ENCODE measurements at places on chromosomes 12 and 14.

- DNase-seq: no peak
These were observed 326.6 kb upstream of the PRICKLE1 start for GRCh38 chr12:42916143-42916542.

- no peak for DNase-seq
These were observed 64.5 kb downstream of the GALNT16 start for GRCh38 chr14:69324341-69324931.

- no peak for DNase-seq
These were observed 78.6 kb downstream of the CEP128 start for GRCh38 chr14:80862983-80863382.

DNA sequence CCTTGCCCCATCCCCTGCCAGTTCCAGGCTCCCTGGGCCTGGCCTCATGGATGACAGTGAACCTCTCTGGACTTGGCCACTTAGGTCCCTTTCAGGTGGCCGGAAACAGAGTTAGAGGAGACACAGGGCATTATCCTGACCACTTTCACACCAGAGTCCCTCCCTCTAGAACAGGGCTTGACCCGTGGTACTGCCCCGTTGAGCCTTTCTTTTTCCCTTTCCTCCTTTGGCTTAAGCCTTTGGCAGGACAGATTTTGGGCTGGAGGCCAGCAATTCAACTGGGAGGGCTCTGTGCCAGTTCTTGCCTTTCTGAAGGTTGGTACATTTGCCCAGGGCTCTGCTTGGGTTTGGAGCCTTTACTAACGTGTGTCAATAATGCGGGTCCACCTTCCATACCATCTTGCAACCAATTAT, 22.8 kb downstream of the TPCN1 start:
- DNase-seq: no peak

GRCh38 chr14:22448035-22448904, 140.8 kb downstream of the DAD1 start:
- DNase-seq: no peak

DNA sequence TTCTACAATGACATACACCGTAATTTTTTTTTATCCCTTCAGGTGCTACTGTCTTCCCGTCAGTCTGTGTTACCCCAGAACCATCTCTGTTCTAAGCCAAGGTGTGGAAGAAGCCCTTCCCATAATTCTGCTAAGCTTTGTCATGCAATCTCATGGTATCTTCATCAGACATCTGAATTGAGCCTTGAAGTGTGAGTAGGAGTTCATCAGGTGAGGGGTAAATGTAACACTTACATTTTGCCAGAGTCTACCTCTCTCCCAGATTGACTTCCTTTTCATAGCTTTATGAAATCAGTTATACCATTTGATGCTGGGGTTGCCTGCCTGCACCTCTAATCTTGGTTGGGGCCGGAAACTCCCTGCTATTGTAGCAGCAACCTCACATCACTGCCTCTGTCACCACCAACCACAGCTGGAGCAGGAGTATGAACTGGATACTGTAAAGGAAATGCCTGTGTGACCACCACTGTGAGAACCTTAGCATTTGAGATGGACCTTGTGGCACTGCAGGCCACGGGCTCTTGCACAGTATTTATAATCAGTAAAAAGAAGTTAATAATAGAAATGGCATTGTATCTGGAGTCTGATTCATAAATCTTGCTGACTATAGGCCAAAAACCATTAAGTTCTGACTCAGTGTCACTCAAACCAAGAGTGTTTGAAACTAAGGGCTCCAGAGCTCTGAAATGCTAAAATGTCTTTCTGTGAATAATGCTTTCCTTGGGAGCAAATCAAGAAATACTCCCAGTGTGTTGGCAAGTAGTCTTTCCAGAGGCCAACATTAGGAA, 58.7 kb upstream of the STK38L start:
- peak; percentile 48 for DNase-seq

DNA sequence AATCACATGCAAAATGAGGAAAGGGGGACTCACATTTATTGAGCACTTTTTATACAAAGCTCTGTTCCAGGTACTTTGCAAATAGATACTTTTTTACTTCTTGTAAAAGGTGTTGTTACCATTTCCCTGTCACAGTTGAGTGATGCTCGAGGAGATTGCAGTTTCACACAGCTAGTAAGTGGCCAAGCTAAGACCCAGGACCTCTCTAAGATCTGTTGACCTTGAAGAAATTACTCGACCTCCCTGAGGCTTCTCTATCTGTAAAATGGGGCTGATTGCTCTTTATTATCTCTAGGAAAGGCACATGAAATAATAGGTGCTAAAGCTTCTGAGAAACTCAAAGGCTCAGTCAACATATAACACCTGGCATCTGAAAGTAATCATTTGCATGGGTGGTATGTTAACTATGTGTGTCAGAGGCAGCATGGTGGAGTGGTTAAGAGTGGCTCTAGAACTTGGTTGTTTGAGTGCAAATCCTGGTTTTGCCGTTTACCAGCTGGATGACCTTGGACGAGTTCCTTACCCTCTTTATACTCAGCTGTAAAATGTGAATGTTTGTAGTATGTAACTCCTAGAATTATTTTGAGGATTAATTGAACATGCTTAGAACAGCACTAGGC, 41.5 kb downstream of the IFT81 start:
- DNase-seq: no peak

DNA sequence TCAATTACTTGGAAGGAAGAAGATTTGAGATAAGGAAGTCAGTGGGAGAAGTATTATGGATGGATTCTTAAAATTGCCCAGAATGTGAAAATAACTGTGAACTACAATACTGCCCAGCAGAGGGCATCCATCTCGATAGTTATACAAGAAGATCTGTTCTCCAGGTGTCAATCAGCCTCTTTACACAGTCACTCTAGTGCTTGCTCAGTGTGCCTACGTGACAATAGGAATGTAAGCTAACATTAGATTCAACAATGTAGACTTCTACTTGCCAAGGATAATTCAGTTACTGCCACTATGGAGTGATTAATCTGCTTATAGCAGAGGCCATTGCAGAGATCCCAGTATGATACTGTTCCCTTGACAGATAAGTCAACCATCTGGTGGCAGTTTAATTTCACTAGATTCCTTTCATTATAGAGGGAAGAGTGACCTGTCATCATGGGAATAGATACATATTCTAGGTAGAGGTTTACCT, 10.6 kb upstream of the MAP4K5 start:
- peak; percentile 38 for DNase-seq

DNA sequence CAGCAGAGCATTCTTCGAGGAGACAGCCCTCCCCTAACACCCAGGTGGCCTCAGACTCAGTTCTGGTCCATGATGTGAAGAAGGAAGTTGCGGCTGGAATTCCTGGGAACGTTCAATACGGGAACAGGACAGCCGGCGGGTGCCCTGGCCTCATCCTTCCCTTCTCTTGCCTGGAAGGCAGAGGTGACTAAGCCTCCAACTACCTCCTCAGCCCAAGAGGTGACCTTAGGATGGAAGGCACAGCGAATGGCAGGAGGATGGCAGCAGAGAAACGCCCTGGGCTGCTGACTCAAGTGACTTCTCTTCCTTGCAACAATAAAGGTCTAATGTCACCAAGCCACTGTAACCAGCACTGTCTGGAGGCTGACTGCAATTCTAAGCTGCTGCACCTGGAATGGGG, 36.1 kb downstream of the DHX37 start:
- DNase-seq: no peak

GRCh38 chr14:104885973-104886689, 21.1 kb downstream of the CEP170B start:
- no peak for DNase-seq

DNA sequence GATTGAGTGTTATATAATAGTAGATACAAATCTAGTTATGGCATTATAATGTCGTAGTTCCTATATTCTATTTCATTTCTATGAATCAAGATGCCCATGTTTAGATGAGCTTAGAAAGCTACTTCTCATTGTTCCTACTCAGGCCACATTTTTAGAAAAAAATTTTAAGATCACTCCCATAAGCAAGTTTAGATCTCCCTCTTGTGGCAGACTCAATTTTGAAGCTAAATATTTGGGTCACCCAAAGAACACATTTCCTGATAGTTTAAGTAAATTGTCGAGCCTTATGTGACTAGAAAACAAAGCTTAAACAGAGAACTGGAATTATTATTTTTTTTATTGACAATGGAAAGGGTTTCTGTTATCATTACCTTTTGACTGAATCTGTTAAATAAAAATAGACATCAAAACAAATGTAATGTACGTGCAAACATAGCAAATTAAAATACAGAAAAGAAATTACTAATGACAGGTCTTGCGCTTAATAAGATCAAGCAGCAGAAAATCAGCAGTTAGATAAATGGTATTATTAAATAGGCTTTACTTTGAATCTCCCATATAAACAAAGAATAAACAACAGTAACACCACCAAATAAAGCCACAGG, 180.2 kb downstream of the ACSS3 start:
- DNase-seq: peak; percentile 56

DNA sequence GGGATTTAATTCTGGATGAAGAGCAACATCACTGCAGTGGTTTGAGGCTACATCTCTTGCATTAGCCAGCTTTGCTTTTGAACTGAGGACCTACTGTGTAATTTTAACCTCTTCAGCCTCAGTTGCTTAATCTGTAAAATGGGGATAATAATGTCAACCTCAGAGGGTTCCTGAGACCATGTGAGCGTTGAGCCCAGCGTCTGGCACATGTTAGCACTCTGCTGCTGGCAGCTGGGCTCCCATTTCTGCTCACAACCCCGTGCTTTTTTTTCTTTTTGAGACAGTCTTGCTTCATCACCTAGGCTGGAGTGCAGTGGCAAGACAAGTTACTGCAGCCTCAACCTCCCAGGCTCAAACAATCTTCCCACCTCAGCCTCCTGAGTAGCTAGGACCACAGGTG, 31.6 kb downstream of the TESC start:
- DNase-seq: no peak

DNA sequence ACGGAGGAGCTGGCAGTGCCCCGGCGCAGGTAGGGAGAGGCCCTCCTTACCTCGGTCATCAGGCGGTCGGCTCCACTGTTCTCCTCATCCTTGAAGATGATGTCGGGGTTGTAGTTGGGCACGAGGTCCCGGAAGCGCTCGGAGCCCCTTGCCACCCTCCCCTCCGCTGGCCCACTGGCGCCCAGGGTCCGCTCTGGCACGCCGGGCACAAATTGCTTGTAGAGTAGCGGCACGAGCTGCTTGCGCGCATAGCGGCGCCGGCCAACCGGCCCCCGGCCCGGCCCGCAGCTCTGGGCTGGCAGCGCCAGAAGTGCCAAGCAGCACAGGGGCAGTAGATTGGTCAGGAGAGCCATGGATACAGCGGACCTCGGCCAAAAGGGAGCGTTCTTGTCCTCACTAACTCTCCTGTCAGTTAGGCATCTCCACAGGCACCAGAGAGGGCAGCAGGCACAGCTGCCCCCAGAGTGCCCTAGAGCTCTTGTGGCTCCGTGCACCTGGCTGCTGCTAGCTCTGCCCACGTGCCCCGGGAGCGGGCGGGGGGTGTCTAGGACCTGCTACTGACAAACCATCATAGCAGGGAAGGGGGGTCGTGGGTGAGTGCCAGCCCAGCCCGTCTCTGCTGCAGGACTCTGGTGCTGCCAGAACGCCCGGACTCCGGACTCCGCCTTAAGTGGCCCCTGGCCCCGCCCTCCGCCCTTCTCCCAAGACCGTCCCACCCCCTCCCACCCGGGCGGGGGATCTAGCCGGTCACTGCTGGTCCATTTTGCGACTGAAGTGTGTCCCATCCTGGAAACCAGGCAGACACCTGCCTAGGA, at the start of gene DHH:
TSS of gene DHH (minus strand) at position 642 of the 815 bp plus-strand sequence. CDS start at position 353, 289 bp downstream.
- no peak for DNase-seq

- peak; percentile 96 for DNase-seq
These were observed 57.8 kb downstream of the GPR135 start for GRCh38 chr14:59407246-59408010.

DNA sequence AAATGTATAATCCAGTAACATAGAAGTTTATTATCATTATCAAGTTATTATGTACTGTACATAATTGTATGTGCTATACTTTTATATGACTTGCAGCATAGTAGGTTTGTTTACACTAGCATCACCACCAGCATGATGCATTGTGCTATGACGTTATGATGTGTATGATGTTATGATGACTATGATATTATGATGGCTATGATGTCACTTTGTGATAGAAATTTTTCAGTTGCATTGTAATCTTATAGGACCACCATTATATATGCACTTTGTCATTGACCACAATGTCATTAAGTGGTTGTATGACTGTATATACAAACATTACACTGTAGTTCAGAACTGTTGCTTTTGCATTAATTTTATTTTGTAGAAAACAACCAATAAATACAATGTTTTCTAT, 173.4 kb downstream of the PPFIA2 start:
- DNase-seq: no peak

DNA sequence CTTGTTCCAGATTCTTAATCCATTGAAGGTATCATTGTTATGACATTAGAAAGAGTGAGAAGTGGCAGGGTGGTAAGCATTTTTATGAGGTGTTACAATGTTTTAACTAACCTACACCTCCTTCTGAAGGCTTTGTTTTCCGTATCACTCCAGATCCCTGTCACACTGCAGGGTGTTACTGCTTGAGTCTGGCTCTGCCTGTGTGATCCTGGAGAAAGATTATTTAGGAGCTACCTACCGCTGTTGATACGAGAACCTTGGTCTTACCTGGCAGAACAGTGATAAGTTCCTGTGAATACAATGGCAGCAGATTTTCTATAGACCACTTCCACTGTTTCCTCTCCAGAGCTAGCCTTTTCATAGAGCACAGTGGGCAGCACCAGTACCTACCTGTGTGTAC, 36.2 kb downstream of the GRIN2B start:
- no peak for DNase-seq

DNA sequence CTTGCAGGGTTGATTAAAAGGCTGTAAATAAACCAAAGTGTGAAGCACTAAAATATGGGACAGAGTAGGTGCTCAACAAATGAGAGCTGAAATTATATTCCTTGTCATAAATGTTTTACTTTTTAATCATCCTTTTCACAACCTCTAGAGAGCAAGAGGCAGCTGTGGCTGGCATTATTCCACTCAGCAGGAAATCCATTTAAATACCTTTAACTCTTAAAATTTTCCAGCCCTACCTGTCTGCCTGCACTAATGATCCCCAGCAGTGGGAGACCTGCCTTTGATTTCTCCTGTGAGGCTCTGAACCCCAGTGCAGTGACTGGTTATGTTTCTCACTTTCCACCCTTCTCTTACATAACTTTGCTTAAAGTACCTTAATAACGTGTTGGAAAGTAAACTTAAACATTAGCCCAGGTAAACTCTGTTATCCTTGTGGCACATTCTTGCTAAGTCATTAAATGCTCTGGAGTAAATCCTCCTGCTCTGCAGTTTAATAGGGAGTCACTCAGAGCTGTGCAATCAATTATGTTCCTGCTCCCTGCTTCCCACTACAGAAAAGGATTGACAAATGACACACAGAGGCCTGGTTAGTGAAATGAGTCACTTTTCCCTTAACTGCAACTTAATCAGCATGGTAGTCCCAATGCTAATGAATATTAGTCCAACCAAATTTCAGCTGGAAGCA, 755.7 kb upstream of the USP15 start:
- no peak for DNase-seq

DNA sequence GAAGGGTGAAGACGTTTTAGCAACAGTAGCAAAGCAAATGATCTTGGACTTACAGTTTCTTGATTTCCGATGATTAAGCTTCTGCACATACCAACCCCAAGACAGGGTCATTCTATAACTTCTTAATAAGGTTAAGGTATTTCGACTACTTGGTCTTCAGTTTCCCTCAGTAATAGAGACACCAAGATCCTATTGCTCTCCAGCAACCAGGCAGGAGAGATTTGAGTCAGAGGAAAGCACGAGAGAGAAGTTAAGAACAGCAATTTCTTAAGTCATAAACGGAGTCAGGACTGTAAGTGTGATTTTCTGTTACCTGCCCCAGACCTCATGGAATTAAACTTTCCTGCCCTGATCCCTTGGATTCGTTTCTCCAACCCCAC, 215.6 kb downstream of the TTC8 start:
- no peak for DNase-seq

GRCh38 chr12:14362352-14362751, 3.1 kb upstream of the ATF7IP start:
- no peak for DNase-seq
